ENCODE measurements at places on chromosomes 2 and 18.

DNA sequence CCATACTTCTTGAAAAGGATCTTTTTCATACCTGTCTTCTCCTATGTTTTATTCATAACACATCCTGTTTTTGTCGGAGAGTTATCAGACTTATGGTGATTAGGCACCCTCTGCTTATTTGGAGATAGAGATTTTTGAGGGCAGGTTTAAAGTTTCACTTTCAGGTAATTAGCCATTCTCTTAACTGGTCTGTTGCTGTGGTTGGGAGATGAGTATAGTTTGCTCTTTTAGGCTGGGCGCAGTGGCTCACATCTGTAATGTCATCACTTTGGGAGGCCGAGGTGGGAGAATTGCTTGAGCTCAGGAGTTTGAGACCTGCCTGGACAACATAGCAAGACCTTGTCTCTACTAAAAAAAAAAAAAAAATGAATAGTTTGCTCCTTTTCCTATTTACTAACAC, 25.3 kb downstream of the SFTPB start:
- DNase-seq, result no peak

GRCh38 chr2:235749771-235750160, 255.9 kb downstream of the AGAP1 start:
- no peak for DNase-seq

- DNase-seq, result no peak
Observed at GRCh38 chr2:43239981-43240765, 13.8 kb upstream of the ZFP36L2 start.

DNA sequence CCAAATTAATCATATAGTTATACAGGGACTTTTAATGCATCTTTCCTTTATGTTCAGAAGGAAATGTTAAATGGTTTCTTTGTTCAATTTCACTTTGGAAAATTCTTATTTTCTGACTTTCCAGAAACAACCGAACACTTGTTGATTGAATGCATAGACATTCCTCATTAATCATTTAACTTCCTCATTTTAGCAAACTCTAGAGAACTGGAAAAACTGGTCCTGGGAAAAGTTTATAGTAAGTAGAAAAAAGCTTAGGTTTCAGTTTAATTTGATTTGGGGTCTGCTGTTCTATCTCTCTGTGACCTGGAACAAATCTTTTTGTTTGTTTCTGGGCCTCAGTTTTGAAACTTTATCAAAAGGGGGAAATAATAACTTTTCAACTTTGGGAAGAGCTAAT, 320.4 kb downstream of the CMPK2 start:
- DNase-seq, result no peak

DNA sequence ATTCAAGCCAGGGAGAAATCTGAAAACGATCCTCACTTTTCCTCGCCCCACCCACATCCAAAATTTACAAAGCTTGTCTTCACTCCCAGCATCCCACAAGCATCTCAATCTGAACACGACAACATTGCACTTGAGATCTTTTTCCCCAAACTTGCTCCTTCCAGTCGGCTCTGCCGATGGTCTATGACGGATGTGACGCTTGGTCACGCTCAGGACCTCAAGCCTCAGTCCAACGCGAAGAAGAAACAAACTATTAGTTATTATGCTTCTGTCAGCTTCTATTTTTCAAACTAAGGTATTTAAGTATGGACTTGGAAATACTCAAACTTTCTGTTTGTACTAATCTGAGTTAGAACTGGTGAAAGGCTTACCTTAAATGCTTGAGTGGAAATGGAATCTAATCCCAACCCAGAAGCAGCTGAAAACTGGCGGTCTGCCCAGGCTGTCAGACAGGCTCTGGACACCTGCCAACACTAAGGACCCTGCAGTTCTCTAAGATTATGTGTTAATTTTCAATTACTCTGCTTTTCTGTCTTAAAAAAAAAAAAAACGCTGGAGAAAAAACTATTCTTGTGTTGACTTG, 132.1 kb upstream of the DNMT3A start:
- DNase-seq, result peak; percentile 17

- no peak for DNase-seq
Observed at GRCh38 chr2:43038034-43038695, 188.2 kb downstream of the ZFP36L2 start.

- DNase-seq, result no peak
Observed at GRCh38 chr2:197809064-197809463, 4.7 kb downstream of the PLCL1 start.
